ENCODE measurements at places on chromosomes 16 and 17. TPM values are rescaled to one million over a fixed set of nuclear protein-coding genes. Genes with fewer than 3 reads are reported as not detected.

- H3K27ac ChIP-seq = no peak overlapping the region
- H3K36me3 ChIP-seq = no peaks in the 10 kb centered on the region
- DNase-seq = no peak
- H3K4me1 ChIP-seq = peaks cover 13% of the 10 kb centered on the region
- H3K4me3 ChIP-seq = no peak overlapping the region
Measured at GRCh38 chr17:48429156-48429555, 858 bp downstream of the SKAP1 start.

DNA sequence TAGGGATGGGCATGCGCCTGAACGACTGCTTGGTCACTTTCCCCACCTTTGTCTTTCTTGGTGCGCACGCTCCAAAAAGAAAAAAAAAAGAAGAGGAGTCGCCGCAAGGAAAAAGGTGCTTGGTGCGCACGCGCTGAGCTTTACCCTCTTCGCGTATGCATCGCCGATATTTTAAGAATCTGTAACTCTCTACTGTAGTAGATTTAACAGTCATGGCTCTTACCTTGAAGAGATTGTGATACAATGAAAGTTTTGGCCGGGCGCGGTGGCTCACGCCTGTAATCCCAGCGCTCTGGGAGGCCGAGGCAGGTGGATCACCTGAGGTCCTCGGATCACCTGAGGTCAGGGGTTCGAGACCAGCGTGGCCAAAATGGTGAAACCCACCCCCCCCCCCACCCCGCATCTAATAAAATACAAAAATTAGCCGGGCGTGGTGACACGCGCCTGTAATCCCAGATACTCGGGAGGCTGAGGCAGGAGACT, 609 bp upstream of the FXR2 start:
- H3K36me3 ChIP-seq = no peaks in the 10 kb centered on the region
- peak overlapping the region; percentile 89 for H3K27ac ChIP-seq
- peaks cover 34% of the 10 kb centered on the region for H3K4me1 ChIP-seq
- DNase-seq = no peak
- no peaks in the 10 kb centered on the region for H3K27me3 ChIP-seq

GRCh38 chr17:42068979-42069378, 18.6 kb upstream of the C17orf113 start:
- no peak for DNase-seq
- H3K4me3 ChIP-seq = no peak overlapping the region
- H3K36me3 ChIP-seq = no peaks in the 10 kb centered on the region

KRT31 gene
- total RNA-seq = not detected

ABCC3 gene
- total RNA-seq = 130 TPM

MYH11 gene
- 14.2 TPM for total RNA-seq

All from body of pancreas (tissue), 4 donors.